MV-4-11 (cell line): ENCODE measurements at places on chromosomes 12 and 14.
A peak's percentile ranks its signal among the peaks of the same experiment; 100 is the strongest.

- no peak for DNase-seq
Measured at GRCh38 chr14:88516861-88517357, 37.9 kb downstream of the PTPN21 start.

GRCh38 chr14:89469210-89470198 is 52.5 kb upstream of the FOXN3 start:
- peak; percentile 71 for DNase-seq

GRCh38 chr14:89302396-89302950 is 114.6 kb downstream of the FOXN3 start:
- DNase-seq: no peak

- DNase-seq: no peak
Measured at GRCh38 chr14:101858791-101859537, 97.5 kb downstream of the PPP2R5C start.

GRCh38 chr12:52023976-52024688 is 17.4 kb downstream of the TAMALIN start:
- DNase-seq: no peak

DNA sequence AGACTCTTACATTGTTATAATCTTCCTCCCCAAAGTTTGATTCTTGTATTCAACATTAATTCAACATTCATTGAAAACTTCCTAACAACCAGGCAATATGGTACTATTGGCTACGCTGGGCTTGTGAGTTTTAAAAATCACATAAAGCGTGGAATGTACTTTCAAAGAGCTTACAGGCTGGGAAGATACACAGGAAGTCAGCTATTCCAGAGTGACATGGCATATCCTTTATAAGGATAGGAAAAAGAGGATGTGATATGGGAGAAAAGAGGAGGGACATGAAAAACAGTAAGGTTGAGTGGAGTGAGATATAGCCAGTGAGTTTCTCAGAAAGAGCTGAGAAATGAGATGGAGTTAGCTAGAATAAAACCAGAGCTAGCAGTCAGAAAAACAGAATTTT is 103.6 kb upstream of the ATF7IP start:
- no peak for DNase-seq

DNA sequence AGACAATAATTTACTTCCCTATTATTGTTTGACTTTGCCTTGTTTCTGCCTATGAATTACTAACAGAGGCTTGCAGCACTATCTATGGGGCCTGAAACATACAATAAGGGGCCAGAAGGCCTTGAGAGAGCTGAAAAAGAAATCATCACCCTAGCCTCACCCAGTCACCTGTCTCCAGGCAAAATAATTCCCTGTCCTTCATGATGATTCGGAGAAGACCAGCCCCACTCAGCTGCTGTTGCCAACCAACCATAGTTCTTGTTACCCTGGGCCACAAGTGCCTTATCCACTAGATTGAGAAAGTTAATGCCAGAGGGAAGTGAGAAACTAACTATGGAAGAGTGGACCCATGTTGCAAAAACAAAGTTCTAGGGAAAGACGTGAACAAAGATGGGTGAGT is 97.1 kb downstream of the ARF6 start:
- peak; percentile 57 for DNase-seq

DNA sequence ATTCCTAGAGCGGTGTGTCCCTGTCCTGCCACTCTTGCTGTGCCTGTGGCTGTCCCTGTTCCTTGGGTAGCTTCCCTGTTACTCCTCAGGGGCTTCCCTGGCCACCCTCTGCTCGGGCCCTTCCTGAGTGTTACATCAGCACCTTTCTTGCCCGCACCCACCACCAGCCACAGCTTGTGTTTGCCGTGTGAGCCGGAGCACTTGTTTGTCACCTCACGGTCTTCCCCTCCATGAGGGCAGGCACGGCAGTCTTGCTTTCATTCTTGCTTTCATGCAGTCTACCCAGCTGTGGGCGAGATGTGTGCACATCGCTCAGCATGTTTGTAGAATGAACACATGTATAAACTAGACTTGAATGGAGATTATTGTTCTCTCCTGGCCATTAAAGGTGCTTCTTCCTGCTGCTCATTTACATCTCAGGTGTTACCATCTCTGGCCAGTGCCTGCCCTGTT is 42.0 kb downstream of the TRAF3 start:
- DNase-seq: no peak

GRCh38 chr12:52442600-52443061 is 8.5 kb upstream of the KRT75 start:
- no peak for DNase-seq

- DNase-seq: no peak
Measured at GRCh38 chr14:102579696-102580549, 12.5 kb upstream of the RCOR1 start.

GRCh38 chr14:65396082-65396910 is 16.2 kb upstream of the FUT8 start:
- no peak for DNase-seq

DNA sequence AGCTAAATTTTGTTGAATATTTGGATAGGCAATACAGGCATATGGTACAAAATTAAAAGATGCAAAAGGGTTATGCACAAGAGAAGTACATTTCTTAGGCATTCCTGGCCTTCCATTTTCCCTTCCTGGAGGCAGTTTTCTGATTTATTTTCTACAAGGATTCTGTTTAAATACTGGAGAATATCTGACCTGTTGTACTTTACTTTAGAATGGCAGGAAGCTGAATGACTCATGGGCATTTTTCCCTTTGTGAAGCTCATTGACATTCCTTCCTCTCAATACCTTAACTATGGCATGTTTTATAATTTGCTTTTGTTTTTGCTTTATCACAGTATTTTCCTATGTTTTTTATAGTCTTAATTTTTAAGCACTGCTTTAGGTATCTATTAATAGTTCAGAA is 62.7 kb downstream of the RCOR1 start:
- no peak for DNase-seq

DNA sequence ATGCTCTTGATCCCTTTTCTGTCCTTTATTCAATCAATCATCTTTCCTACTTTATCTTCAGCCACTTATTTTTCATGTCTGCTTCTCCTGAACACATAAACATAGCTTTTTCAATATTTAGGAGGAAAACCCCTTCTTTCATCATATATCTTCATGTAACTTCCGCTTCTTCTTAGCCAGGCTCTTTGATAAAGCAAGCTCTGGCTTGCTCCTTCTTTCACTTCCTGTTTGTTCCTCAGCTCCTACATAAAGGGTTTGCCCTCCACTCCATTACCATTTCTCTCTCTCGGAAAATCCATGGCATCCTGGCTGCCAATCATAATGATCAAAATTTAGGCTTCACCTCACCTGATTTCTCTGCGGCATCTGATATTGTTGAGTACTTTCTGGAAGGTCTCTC is 33.7 kb upstream of the HELB start:
- peak; percentile 97 for DNase-seq

- DNase-seq: no peak
Measured at GRCh38 chr12:57225680-57226210, 3.8 kb upstream of the SHMT2 start.
